ENCODE measurements at places on chromosomes 6 and 20. TPM values are rescaled to one million over a fixed set of nuclear protein-coding genes. Genes with fewer than 3 reads are reported as not detected.

Gene TXLNB
- total RNA-seq, result 2.0 TPM

Gene JPH2
- total RNA-seq, result 0.17 TPM

Gene SLA2
- 0.85 TPM for total RNA-seq

Gene SEMG1
- total RNA-seq, result not detected

Gene NRSN1
- total RNA-seq, result not detected

Gene RSPH4A
- total RNA-seq, result 0.22 TPM

Gene SYCP2
- total RNA-seq, result 3.1 TPM

Gene KHDC1
- 0.34 TPM for total RNA-seq

Gene C6orf15
- not detected for total RNA-seq

Gene SLC17A1
- not detected for total RNA-seq

Gene RAB22A
- 21.4 TPM for total RNA-seq

Gene MYO6
- 23.8 TPM for total RNA-seq

Data from subcutaneous adipose tissue (tissue), 4 donors.